CD14-positive monocyte (primary cell): ENCODE measurements at places on chromosomes 2 and 18.

DNA sequence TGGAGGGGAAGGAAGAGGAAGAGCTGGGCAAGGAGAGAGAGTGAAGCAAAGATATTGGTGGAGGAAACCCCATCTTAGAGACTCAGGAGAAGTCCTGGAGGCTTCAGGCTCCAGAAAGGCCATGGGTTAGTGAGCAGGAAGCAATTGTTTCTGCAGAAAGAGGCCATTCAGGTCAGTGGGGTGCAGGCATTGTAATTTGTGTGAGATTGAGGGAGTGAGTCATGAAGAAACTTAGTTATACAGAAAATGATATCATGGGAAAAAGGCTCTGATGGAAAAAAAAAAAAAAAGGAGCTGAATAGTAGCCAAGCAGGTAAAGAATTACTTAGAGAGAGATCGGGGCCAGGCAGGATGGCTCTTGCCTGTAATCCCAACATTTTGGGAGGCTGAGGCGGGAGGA is 4.0 kb downstream of the EMILIN2 start:
- DNase-seq, result peak; percentile 19

GRCh38 chr2:165794536-165794928 is 485 bp upstream of the GALNT3 start:
- peak; percentile 85 for DNase-seq

- no peak for DNase-seq
Measured at GRCh38 chr2:74347742-74348141, 4.5 kb upstream of the SLC4A5 start.

GRCh38 chr2:28009732-28010131 is 119.2 kb downstream of the BABAM2 start:
- DNase-seq, result no peak

DNA sequence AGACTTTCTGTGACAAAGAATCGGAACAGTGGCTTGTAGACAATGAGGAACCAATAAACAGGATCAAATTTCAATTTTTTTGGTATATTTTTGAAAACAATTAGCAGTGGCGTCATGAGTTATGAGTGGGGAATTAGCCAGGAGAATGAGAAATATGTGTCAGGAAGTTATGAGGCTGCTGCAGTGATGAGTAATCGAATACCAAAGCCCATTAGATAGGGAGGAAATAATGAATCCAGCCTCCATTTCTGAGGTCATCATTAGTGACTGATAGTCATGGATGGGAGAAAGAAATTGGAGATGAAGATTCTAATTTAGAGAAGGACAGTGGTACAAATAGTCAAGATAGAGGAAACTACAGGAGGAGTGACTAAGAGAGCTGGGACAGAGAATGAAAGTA is 673.1 kb upstream of the VRK2 start:
- peak; percentile 13 for DNase-seq

DNA sequence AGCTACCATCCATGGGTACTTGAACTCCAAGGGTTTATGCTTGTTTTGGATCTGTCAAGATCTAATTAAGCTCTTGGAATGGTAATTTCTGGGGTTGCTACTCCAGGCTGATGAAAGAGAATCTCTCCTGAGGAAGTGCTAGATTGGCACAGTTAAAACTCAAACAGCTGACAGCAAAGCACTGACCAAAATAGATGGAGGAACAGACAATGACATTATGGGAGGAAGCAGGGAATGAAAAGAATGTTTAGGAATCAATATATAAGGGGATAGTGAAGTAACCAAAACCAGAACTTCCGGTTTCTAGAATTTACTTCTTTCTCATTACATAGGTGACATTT is 6.3 kb downstream of the THUMPD2 start:
- no peak for DNase-seq

- no peak for DNase-seq
Measured at GRCh38 chr18:6650747-6651146, 78.8 kb upstream of the ARHGAP28 start.

DNA sequence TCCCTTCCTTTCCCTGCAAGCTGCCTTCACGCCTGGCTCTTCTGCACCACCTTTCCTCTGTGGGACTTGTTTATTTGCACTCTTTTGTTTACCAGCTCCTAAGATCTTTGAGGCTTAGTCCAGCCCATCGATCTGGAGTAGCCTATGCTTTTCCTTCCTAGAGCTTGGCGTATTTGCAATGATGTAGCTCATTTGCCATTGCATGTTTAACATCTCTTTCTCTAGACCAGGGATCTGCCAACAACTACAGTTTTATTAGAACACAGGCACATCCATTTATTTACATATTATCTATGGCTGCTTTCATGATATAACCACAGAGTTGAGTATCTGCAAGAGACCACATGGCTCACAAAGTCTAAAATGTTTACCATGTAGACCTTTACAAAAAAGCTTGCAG is 150.4 kb downstream of the RAPGEF4 start:
- DNase-seq, result no peak

DNA sequence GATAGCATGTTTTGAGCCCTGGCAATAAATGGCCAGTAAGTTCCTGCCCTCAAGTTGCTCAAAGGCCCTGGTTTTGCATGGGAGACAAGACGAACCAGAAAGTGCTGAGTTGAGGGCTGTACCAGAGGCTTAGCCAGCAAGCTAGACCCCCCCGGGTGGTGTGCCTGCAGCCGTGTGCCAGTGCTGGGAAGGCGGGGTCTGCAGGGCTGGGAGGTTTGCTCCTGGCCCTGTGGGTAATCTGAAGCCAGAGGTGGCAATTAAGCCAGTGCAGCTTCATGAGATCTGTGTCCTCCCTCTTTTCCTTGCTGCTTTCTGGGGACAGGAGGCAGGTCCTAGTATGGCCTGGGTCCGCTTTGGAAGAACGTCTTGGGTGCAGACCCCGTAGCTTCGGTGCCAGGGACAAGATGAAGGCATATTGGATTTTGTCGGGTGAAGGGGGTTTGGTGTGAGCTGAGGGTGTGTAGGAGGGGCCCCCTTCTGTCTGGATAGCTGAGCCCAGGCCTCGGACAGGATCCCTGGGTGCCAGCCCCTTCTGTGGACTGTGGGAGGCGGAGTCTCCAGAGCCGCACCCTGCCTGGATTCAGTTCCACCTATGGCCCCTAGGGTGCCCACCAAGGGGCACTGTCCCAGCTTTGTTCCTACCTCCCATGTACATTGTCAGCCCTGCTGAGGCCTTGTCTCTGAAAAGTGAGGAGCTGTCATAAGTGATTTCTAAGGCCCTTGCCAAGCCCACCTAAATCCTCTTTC is 15.6 kb downstream of the ATOH8 start:
- no peak for DNase-seq

GRCh38 chr2:160890667-160891352 is 269.4 kb upstream of the TANK start:
- DNase-seq, result no peak

- DNase-seq, result no peak
Measured at GRCh38 chr18:42141439-42141838, 186.4 kb downstream of the PIK3C3 start.

- no peak for DNase-seq
Measured at GRCh38 chr2:236847538-236848263, 238.0 kb upstream of the COPS8 start.

DNA sequence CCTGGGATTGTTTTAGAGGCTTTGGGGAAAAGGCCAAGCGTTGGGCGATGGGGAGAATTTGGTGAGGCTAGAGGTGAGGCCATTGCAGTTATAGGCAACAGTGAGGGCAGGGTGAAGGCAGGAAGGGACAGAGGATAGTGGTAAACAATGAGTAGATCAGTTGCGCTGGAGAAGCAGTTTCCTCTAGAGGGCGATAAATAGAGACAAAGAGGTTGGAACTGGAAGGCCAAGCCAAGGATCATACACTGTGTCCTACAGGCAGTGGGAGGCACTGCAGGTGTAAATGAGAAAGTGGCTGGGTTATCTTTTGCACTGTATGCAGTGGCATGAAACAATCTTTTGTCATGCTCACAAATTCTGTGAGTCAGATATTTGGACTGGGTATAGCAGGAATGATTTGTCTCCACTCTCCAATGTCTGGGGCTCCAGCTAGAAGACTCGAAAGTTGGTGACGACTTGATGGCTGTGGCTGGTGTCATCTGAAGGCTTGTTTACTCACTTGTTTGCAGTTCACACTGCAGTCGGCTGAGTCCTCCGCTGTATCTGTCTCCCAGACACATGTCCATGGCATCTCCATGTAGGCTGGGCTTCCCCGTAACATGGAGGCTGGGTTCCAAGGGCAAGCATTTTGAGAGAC is 82.1 kb downstream of the TNP1 start:
- DNase-seq, result no peak

- DNase-seq, result no peak
Measured at GRCh38 chr2:37720533-37721200, 49.2 kb upstream of the CDC42EP3 start.
